ENCODE measurements at places on chromosomes 1 and 21.
A peak's percentile ranks its signal among the peaks of the same experiment; 100 is the strongest.

DNA sequence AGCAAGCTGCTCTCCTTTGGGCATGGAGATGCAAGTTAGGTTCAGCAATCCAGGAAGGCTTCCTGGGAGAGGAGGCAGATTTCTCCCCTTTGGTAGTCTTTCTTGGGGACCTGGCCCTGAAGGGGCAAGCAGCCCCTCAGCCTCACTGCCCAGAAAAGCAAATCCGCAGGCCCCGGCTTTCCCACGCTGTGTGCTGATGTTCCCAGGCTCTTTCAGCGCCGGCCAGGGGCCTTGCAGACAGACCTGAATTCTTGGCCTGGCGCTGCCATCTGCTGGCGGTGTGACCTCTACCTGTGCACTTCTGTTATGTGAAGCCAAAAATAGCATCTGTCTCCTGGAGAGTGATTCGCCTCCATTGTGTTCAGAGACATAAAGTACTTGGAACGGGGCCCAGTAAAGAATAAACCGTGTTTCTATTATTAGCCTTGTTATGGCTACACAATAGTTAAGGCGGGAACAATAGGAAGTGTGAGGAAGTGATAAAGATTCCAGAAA, 64.8 kb downstream of the ALPL start:
- peak; percentile 81 for DNase-seq

DNA sequence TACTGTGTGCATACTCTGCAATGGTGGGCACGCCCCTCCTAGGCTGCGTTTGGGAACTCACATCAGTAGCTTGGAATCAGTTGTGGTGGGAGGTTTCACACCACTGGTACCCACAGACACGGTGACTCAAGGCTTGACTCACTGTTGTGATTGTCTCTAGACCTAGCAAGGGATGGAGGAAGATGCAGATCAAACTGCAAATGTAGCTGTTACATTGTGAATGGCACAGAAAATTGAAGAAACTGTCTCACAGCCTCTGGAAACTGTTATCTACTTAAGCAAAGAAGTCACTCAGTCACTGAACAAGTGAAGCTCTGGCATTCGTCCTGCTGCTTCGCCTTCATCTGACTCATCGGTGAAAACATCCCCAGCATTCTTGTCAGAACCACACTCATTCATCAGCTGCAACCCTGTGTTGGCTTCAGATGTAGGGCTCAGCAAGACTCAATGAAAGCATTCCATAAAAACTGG, 59.5 kb downstream of the POFUT2 start:
- no peak for DNase-seq

DNA sequence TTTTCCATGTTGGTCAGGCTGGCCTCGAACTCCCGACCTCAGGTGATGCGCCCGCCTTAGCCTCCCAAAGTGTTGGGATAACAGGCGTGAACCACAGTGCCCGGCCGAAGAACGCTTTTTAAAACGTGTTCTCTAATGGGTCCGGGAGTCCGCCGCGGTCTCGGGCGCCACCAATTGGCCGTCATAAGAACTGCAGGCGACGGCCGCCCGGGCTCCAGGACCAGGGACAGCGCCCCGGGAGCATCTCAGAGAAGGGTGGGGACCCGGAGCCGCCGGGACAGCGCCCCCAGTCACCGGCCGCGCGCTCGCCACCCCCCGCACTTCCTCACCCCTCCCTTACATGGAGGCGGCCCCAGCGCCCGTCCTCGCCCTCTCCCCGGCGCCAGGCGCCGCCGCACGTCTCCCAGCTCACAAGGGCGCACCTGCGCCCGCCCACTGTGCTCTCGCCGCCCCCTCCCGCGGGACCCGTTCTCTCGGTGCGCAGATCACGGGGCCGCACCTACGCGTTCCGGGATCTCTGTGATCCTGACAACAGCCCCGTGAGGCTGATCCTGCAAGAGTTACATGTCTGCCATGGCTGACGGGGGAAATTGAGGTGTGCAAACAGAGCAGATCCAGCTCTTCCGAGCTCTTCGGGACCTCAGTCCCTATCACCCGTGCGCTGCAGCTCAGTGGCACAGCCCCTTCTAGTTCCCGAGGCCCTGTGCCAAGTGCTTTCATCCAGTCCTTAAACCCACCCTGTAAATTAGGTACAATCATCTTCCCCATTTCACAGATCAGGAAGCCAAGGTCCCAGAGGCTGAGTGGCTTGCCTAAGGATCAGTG, 9.8 kb downstream of the RAP1GAP start:
- peak; percentile 44 for DNase-seq

- DNase-seq: peak; percentile 76
Observed at GRCh38 chr1:208731981-208732821, 488.0 kb upstream of the PLXNA2 start.

DNA sequence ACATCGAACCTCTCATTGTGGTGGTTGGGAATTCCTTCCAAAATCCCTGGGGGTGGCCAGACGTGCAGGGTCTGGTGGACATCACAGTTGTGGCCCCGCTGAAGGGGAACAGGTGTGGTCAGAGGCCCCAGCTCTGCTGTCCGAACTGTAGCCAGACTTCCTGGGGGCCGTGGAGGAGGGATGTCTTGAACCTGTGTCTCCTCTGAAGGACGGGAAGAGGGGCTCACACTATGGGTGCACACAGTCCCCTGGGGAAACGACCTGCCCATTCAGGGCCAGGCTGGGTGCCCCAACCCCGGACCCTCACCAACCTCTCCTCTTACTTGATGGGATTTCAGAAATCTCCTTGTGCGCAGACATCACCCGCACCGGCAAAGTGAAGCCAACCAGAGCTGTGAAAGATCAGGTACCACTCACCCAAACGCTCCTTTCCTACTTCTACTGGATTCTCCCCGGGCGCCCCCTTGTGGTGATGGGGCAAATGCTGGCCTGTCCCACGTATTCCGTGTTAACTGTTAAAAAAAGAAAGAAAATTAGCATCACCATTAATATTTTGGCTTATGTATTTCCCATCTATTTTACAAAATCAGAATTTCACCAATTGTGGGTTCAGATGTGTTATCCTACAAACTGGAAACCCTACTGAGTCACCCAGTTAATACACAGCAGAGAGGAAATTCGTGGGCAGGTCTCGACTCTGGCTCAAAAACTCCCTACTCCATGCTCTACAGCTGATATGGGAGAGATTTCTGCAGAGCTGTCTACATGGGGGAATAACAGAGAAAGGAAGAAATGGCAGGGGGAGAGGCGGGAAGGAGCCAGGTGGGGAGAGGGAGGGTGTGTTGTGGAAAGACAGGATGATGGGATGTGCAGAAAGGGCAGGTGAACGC, 28.1 kb downstream of the PADI4 start:
- no peak for DNase-seq

DNA sequence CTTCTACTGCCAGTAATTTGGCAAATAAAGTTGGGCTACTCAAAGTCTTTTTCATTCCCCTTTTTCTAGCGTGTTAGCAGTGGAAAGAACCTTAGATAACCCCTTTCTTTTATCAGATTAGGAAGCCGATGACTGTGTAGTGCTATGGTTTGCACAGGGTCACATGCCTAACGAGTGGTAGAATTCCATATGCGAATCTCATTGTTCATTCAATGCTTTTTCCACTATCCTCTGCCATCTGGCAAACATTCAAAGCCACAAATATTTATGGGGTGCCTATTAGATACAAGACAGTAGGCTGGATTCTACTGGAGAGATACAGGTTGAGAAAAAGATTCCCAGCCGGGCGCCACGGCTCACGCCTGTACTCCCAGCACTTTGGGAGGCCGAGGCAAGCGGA, 14.9 kb upstream of the IER5 start:
- DNase-seq: no peak

DNA sequence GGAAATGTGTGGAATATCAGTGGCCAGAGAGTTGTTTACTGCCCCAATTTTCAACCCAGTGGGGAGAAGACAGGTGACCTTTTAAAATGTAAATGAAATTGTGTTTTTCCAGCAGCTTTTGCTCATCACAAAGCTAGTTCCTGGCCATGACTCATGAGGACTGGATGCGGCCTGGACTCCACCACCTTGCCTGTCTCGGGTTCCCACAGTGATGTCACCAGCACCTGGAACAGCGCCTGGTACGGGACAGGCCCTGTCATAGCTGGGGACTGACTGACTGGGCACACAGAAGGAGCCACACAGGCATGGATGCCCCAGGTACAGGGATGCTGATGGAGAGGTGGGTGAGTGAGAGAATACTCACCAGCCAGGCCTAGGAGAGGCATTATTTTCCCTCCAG, 277.1 kb downstream of the AJAP1 start:
- no peak for DNase-seq

DNA sequence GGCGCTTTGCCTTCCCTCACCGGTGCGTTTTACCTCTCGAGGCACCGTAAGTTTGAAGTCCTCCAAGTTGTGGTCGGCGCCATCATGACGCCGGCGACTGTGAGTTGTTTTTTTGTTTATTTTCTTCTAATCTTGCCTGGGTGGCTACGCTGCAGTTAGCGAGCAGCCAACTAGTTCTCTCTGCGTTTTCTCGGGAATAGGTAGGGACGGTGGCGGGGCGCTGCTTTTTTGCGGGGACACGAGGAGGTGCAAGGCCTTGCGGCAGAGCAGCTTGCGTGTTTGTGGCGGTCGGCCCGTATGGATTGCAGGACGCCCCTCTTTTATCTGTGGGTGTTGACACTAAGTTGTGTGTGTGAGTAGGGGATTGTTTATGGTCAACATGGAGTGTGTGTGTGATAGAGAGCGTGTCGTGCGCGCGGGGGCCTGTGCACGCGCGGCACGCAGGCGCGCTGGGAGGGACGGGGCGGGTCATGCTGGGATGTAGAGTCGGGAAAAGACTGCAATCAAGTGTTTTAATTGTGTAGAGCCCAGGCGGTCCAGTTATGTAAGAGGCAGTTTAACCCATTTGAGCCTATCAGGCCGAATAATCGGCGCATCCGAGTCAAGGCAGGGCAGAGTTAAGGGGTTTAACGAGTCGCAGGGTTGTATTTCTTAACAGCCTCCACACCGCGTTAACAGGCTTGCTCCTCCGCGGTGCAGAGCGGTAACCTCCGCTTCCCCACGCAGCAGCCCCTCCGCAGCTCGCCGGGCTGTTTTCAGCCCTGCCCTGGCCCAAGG, 1.2 kb upstream of the NEGR1 start:
- DNase-seq: peak; percentile 57

GRCh38 chr1:111825217-111825616, 69.5 kb downstream of the DDX20 start:
- no peak for DNase-seq

- no peak for DNase-seq
Observed at GRCh38 chr21:32844653-32845436, 73.3 kb upstream of the PAXBP1 start.

GRCh38 chr1:234696148-234696576, 86.2 kb upstream of the IRF2BP2 start:
- DNase-seq: no peak

- no peak for DNase-seq
Observed at GRCh38 chr1:8078176-8078671, 52.1 kb upstream of the ERRFI1 start.

DNA sequence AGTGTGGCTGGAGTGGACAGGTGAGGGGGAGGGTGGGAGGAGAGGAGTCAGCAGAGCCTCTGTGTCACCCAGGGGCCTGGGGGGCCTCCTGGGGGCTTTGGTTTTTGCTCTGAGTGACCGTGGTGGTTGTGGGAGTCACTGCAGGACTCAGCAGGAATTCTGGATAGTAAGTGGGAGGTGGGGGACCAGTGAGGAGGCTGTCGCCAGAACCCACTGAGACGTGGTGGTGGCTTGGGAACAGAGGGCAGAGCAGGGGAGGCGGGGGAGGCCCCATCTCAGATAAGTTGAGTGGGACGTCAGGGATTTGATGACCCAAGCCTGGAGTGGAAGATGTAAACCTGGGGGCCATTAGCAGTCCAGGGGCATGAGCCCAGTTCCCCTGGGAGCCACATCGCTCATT, 123.2 kb upstream of the WNT4 start:
- no peak for DNase-seq

GRCh38 chr1:102085896-102086295, 89.2 kb upstream of the OLFM3 start:
- DNase-seq: no peak

GRCh38 chr1:189751311-189751710, 726.4 kb downstream of the BRINP3 start:
- DNase-seq: no peak

DNA sequence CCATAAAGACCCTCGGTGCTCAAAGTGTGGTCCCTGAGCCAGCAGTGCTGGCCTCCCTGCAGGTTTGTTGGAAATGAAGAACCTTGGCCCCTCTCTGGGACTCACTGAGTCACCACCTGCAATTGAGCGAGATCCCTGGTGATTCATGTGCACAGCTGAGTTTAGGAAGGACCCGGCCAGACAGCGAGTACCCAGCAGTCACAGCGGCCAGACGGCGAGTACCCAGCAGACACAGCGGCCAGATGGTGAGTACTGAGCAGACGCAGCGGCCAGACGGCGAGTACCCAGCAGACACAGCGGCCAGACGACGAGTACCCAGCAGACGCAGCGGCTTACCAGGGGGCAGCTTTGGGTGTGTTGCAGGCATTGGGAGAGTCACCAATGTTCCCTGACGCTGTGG, 123.8 kb downstream of the PRDM16 start:
- no peak for DNase-seq

GRCh38 chr1:8364528-8365442, 46.9 kb downstream of the SLC45A1 start:
- no peak for DNase-seq

DNA sequence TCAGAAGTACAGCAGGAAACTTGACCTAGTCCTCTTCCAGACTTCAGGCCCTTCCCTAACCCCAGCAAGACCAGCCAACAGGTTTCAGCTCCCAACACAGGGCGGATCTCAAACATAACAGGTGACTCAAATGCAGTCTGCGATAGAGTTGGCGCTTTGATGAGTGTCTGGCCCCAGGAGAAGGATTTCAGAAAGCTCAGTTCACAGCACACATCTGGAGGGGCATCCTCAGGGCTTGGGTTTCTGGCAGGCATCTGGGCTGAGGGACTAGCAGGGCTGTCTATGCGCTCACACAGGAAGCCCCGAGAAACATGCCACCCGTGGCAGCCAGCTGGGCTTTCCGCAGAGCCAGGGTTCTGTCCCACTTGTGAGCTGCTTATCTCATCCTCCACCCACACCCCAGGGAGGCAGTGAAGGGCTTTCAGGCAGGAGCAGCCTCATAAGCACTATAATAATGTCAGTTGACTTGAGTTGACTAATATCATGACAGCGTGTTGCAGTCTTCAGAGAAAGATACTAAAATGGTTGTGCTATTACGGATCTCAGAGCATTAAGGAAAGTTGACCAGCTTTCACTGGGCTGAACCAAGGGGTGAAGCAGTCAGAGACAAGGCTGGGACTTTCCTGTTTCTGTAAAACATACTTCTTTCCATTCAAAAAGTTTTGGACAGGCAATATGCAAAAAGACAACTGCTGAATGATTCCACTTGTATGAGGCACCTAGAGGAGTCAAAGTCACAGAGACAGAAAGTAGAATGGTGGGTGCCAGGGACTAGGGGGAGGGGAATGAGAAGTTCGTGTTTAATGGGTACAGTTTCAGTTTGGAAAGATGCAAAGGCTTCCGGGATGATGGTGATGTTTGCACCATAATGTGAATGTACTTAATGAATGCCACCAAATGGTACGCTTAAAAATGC, 233.0 kb upstream of the IRF2BP2 start:
- DNase-seq: no peak

- DNase-seq: no peak
Observed at GRCh38 chr1:20148571-20149500, 9.7 kb downstream of the PLA2G2F start.

DNA sequence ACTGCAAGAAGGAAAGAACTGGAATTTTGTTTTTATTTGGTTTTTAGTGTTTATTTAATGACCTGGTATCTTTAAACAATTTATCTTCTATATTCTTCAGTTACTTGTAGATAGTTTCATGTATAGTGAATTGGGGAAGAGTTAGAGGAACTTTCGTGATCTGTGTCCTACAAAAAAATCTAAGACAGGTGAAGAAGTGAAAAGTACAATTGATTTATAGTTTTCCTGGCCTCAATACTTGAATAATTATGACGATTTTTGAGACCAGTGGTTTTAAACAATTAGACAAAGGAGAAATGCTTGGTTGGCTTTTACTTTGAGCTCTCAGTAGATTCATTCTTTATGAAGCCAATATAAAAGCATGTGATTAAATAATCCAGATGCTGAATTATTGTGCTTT, 7.5 kb downstream of the MIER1 start:
- no peak for DNase-seq

All from SHP77 treated with DMSO at 0.1 percent for 48 hours (cell line).